ENCODE measurements at places on chromosomes 4 and X.
A peak's percentile ranks its signal among the peaks of the same experiment; 100 is the strongest.

DNA sequence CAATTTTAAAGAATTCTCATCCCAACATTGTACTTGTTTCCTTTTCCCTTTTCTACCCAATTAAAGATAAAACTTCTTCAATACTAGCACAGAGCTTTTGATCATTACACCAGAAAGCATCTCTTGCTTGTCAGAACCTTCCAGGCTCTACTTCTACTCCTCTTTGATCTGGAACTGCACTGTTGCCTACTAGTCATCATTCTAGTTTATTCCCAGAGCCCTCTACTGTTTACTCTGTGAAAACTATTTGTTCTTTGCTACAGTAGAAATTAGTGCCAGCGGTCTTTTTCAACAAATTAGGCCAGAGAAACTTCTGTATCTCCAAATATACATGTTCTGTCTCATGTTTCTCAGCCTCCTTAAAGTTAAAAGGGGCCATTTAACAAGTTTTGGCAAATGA is 46.8 kb upstream of the TMPRSS11F start:
- DNase-seq: no peak

GRCh38 chrX:100768679-100769338 is 36.9 kb upstream of the SYTL4 start:
- peak; percentile 89 for DNase-seq

DNA sequence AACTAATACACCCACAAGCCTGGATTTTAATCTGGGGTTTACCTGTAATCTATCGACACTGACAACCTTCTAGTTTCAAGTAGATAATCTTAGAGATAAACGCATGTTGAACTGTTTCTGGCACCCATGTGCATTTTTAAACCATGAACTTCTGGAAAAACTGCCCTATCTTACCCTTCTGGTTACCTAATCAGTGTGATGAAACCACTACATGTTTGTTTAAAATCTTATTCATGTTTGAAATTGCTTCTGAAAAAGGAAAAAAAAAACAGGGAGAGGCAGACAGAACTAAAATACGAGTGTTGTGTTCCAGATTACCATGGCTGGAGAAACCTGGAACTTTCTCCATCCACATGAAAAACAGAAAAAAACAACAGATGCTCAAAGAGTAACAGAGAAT is 139.3 kb downstream of the MID1IP1 start:
- DNase-seq: no peak

GRCh38 chrX:14095702-14096101 is 66.0 kb upstream of the GEMIN8 start:
- peak; percentile 33 for DNase-seq

DNA sequence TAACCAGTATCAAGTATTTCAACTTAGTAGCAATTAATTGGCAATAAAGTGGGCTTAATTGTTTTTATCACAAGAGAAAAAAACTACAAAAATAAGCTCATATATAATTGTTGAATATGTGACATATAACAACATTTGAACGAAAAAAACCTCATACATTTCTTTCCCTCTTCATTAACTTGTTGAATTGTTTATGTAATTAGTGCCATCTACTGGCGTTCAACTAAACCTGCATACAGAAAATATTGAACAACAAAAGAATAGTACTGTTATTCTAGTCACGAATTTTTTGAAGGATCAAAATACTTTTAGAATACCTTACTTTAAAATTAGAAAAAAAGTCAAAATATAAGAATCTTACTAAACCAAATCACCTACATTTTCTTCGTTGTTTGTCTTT is 586.5 kb upstream of the FTHL17 start:
- DNase-seq: no peak

GRCh38 chrX:149992918-149993317 is 54.6 kb upstream of the EOLA2 start:
- DNase-seq: no peak

DNA sequence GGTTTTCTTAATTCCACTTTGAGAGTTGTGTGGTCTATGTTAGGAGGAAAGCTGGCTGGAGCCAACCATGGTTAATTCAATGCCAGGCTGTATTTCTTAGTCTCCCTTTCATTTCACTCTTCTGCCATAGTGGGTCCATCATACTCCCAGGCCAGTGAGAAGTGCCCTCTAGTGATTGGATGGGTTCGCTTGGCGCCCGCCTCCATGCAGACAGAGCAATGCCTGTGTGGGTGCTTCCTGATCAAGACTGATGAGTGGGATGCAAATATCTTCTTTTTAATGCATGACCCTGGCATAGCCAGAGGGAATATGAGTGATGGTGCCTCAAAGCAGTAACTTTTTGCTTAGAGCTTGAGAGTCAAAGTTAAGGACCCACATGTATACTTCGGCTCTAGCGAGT is 6.4 kb downstream of the BMX start:
- no peak for DNase-seq

- no peak for DNase-seq
These were observed 19.1 kb downstream of the MTNR1A start for GRCh38 chr4:186536285-186536684.

DNA sequence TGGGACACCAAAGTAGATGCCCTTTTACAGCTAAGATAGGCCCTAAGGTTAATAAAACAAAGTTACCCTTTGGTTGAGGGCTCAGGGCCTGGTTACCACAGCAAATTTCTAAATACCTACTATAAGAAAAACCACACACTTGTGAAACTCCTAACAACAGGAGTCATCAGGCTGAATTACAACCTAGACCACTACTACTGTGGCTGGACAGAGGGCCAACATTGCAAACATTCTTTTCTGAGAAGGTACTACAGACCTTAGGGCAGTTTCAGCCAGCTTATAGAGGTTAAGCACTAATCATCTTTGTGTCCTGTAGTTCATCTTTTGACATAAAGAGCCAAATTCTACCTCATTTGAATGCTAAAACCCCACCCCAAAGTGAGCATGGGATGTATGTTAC is 504.0 kb downstream of the RAPGEF2 start:
- no peak for DNase-seq

DNA sequence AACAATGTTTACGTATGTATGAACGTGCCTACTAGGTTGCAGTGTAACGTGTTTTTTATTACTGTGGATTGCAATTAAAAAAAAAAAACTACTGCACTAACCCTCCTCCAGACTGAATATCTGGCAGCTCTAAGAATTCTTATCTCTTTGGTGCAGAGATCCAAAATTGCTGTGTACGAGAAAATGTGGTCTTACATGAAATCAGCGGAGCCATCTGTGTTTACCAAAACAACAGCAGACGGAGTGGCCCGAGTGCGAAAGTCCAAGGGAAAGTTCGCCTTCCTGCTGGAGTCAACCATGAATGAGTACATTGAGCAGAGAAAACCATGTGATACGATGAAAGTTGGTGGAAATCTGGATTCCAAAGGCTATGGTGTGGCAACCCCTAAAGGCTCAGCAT is 268.1 kb downstream of the THOC2 start:
- DNase-seq: no peak

DNA sequence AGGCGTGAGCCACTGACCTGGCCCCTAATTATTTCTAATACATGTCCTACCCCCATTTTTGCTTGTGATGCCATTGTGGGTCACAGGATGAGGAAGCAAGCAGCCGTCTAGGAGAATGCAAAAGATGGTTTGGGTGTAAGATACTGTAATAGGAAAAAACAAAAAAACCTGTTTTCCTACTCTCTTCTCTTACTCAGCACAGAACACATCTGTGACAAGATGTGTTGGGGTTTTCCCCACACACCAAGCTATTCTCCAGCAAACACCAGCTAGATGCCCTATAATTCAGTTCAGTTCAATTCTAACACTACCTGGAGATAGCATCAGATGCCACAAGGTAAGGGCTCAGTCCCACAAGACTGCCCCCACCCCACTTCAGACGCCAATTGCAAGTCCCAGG is 15.3 kb upstream of the HPRT1 start:
- no peak for DNase-seq

- no peak for DNase-seq
These were observed 74.5 kb downstream of the HHIP start for GRCh38 chr4:144720491-144720890.
